ENCODE measurements at places on chromosomes 3 and 15. TPM values are rescaled to one million over a fixed set of nuclear protein-coding genes. Genes with fewer than 3 reads are reported as not detected.

SCN11A gene
- total RNA-seq = 0.07 TPM

- H3K27ac ChIP-seq = no peak overlapping the region
- no peak for DNase-seq
These were observed 12.1 kb downstream of the BLM start for GRCh38 chr15:90729261-90729660.

TMC3 gene
- total RNA-seq = not detected

- no peaks in the 10 kb centered on the region for H3K4me1 ChIP-seq
- H3K27me3 ChIP-seq = no peaks in the 10 kb centered on the region
- no peaks in the 10 kb centered on the region for H3K36me3 ChIP-seq
- DNase-seq = no peak
- no peak overlapping the region for H3K27ac ChIP-seq
- H3K4me3 ChIP-seq = no peak overlapping the region
These were observed 1187.6 kb downstream of the SI start for GRCh38 chr3:163890661-163891060.

DNA sequence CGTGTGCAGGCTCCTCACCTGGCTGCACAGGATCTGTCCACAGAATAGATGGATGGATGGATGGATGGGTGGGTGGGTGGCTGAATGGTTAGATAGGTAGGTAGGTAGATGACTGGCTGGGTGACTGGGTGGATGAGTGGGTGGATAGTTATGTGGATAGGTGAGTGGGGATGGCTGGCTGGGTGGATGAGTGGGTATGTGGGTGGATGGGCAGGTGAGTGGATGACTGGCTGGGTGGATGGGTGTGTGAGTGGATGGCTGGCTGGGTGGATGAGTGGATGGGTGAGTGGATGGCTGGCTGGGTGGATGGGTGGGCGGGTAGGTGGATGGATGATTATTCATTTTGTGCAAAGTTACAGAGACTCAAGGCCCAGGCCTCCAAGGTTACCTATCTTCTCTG is 172.9 kb upstream of the CTDSPL start:
- no peak overlapping the region for H3K4me3 ChIP-seq
- no peaks in the 10 kb centered on the region for H3K4me1 ChIP-seq
- DNase-seq = no peak
- no peak overlapping the region for H3K27ac ChIP-seq
- no peaks in the 10 kb centered on the region for H3K27me3 ChIP-seq
- no peaks in the 10 kb centered on the region for H3K36me3 ChIP-seq

SNAPC5 gene
- total RNA-seq = 55.5 TPM

- no peak overlapping the region for H3K27ac ChIP-seq
- DNase-seq = no peak
- H3K4me1 ChIP-seq = no peaks in the 10 kb centered on the region
- no peaks in the 10 kb centered on the region for H3K36me3 ChIP-seq
- H3K27me3 ChIP-seq = no peaks in the 10 kb centered on the region
These were observed 46.3 kb downstream of the GABRG3 start for GRCh38 chr15:27017168-27017809.

- DNase-seq = no peak
- H3K4me1 ChIP-seq = no peaks in the 10 kb centered on the region
- no peaks in the 10 kb centered on the region for H3K27me3 ChIP-seq
- no peak overlapping the region for H3K27ac ChIP-seq
These were observed 105.6 kb downstream of the GTPBP8 start for GRCh38 chr3:113096188-113096892.

SLC15A2 gene
- total RNA-seq = 0.88 TPM

DNA sequence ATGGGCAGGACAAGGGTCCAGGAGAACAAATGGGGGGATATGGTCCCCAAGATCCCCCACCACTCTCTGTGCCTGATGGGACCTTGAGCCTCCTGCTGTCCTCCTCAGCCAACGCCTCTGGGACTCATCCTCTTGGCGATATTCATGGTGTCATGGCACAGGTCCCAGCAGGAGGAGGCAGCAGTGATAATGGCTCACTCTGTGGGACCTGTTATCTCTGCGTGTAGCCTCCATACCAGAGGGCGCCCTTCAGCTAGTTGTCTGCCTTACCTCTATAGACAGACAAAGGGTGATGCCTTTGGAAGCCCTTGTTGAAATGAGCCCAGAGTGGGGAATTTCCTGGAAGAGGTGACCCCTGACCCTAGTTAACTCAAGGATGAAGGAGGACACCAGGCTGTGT is 7.4 kb downstream of the ZBTB47 start:
- H3K36me3 ChIP-seq = no peaks in the 10 kb centered on the region
- H3K27ac ChIP-seq = no peak overlapping the region
- no peak for DNase-seq
- no peak overlapping the region for H3K4me3 ChIP-seq

DNA sequence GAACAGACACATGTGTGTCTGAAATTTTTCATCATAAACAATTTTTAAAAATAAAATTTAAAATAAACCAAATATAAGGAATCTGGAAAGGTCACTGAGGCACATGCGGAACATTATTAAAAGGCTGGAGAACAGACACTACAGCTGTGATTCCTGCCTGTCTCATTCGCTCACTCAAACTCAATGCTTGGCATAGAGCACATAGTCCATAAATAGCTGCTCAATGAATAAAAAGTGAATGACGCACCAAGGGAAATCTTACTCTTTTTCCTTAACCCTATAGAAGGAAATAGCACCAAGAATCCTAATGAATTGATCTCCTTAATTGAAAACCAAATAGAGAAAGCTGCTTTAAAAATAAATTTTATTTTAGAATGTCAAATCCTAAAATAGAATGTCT is 98.4 kb downstream of the FSIP1 start:
- no peaks in the 10 kb centered on the region for H3K36me3 ChIP-seq
- no peaks in the 10 kb centered on the region for H3K4me1 ChIP-seq
- no peak for DNase-seq
- no peak overlapping the region for H3K4me3 ChIP-seq
